ENCODE measurements at places on chromosomes 12 and 14.

DNA sequence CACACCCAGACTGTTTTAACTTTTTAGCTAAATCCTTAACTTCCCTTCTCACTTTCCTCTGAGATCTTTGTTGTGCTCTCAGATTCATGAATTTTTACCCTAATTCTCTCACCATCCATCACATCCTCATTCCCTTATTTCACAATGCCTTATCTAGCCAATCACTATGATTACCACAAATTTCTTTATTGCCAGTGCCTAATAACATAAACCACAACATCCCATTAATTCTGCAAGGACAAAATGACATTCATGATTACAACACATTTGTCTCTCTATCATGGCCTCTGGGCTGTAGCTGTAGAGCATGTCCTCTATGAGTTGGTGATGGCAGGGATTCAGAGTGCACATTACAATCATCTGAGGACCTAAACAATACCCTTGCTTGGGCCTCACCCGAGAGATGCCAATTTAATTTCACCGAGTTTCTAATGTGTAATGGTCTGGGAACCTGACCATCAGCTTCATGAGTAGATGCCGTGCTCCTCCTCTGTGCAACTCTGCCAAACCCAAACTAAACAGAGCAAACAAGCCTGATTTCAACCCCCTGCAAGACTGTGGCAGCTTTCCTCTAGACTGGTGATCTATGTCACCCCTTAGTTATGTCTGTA, 99.3 kb downstream of the SPTSSA start:
- no peak for DNase-seq

GRCh38 chr14:61103541-61104339, 122.7 kb downstream of the SLC38A6 start:
- DNase-seq = no peak

- no peak for DNase-seq
These were observed 169.5 kb upstream of the EGLN3 start for GRCh38 chr14:34120185-34120977.

GRCh38 chr12:132427999-132428935, 61.7 kb upstream of the FBRSL1 start:
- no peak for DNase-seq

GRCh38 chr12:57896434-57897201, 44.7 kb upstream of the ATP23 start:
- peak; percentile 65 for DNase-seq

DNA sequence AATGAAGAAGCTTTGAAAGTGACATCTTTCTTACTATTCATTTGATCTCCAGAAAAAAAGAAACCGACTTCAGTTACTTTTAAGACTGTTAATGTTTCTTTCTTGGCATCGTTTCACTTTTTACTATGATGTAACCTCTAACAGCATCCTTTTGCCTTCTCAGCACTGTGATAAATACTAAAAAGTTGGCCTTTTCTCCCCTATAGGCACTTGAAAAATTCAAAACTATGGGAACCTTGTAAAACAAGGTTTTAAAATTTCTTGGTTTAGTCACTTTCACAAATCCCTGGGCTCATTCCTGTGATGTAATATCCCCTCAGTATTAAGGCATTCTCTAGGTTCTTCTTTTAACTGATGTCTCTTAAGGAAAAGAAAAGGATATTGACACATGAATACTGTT, 281.8 kb downstream of the EGLN3 start:
- no peak for DNase-seq

DNA sequence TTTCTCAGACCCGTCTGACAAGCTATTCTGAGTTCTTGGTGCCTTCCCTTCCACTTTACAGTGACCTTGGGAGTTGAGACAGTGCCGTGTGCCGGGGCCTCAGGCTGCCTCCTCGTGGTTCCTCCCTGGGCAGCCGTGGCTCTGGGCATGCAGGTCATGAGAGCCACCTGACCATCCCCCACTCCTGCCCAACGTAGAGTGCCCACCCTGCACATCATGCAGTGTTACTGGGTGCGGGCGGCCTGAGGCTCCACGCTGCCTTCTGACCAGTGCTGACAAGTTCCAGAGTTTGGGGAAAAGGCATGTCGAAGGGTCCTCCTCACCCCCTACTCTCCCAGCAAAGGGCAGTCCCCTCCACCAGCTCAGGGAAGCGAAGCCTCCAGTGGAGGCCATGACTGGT, 190.5 kb downstream of the TSPAN9 start:
- DNase-seq = no peak

DNA sequence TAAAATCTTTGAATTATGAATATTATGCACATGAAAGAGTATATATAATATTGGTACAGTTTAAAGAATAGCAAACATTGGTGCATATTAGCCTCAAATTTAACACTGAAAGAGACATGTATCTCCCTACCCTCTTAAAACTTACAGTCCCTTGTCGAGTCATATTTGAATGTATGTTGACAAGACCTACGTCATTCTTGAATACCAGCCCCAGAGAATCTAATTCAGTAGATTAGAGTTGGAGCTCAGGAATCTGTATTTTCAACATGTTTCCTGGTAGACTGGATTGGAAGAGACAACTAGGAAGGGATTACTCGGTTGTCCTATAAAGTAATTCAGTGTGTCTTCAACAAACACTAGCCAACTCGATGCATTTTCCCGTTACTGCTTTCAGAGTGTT, 104.8 kb downstream of the PDE3A start:
- DNase-seq = no peak

- no peak for DNase-seq
These were observed 72.9 kb upstream of the LTA4H start for GRCh38 chr12:96108321-96108720.

DNA sequence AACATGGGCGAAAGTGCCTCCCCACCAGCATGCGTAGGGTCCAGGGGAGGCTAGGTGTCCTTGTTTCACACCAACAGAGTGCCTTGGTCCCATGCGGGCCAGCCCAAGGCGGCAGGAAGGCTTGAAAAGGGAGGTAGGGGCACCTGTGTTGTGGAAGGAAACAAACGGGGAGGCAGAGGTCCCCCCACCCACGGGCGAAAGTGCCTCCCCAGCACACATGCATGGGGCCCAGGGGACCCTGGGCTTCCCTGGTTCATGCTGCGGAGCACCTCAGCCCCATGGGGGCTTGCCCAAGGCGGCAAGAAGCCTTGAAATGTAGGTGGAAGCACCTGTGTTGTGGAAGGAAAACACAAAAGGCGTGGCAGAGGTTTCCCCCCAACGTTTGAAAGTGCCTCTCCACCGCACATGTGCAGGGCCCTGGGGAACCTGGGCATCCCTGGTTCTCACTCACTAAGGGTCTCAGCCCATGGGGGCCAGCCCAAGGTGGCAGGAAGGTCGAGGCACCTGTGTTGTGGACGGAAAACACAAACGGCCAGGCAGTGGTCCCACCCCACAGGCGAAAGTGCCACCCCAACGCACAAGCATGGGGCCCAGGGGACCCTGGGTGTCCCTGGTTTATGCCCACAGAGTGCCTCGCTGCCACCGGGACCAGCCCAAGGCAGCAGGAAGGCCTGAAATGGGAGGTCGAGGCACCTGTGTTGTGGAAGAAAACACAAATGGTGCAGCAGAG, 374.7 kb downstream of the ALG10 start:
- DNase-seq = no peak

- DNase-seq = peak; percentile 15
These were observed 6.7 kb downstream of the TESPA1 start for GRCh38 chr12:54977857-54978256.

DNA sequence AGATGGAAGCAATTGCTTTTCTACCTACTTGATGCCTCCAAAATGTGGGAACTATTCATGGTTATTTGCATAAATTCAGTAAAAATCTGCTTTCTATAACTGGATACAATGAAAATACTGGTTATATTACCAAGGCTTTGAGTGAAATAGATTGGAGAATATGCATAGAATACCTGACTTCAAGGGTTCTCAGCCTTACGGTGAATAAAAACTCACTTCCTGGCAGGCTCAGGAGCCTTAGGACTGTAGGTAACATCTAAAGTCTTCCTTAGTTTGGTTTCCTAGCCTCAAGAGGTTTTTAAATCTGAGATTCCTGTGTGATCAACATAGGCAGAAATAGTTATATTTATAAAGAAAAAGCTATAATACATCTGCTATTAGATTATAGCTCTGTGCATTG, 158.6 kb downstream of the SLC41A2 start:
- DNase-seq = no peak

GRCh38 chr14:87864356-87865270, 128.4 kb downstream of the GALC start:
- DNase-seq = no peak

GRCh38 chr12:49255857-49256637, 8.8 kb upstream of the TUBA1C start:
- no peak for DNase-seq

- peak; percentile 41 for DNase-seq
These were observed 2.5 kb downstream of the FAM222A start for GRCh38 chr12:109716092-109716479.

DNA sequence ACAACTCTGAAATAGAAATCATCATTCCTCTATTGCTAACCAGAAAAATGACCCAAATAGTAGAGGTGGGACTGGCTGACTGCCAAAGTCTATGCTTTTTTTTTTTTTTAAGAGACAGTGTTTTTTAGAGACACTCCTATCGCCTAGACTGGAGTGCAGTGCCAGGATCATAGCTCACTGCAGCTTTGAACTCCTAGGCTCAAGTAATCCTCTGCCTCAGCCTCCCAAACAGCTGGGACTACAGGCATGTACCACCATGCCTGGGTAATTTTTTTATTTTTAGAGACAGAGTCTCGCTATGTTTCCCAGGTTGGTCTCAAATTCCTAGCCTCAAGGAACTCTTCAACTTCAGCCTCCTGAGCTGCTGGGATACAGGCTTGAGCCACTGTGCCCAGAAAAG, 19.2 kb downstream of the NR2C1 start:
- DNase-seq = peak; percentile 41

- no peak for DNase-seq
These were observed 45.8 kb upstream of the TMED10 start for GRCh38 chr14:75222208-75222701.

GRCh38 chr12:93373961-93374656, 3.6 kb upstream of the NUDT4 start:
- no peak for DNase-seq

All from NCI-H2171 treated with DMSO at 0.1 percent for 48 hours (cell line).